ENCODE measurements at places on chromosomes 12 and 14. TPM values are rescaled to one million over a fixed set of nuclear protein-coding genes. Genes with fewer than 3 reads are reported as not detected.

DNA sequence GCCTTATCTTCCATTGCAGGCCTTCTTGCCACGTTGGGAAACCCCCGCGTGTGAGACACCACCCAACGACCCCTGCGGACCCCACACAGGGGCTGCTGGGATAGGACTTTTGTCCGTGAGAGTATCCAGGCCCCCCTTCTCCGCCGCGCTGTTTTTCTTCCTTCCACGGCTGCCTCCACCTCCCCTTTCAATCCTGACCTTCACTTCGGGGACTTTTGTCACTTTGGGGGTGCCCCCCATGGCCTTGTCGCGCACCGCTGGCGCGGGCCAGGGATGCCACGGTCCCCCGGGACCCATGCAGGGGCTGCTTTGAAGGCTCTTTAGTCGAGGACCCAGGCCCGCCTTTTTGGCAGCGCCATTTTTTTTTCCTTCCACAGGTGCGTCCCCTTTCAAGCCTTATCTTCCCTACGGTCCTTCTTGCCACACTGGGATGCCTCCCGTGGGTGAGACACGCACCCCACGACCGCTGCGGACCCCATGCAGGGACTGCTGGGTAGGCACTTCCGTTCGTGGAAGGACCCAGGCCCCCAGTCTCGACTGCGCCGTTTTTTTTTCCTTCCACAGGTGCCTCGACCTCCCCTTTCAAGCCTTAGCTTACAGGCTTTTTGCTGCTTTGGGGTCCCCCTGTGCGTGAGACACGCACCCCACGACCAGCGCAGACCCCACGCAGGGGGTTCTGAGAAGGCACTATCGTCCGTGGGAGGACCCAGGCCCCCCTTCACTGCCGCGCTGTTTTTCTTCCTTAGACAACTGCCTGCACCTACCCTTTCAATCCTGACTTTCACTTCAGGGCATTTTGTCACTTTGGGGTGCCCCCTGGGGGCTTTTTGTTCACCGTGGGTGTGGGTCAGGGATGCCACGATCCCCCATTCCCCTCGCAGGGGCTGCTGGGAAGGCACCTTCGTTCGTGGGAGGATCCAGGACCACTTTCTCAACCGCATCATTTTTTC, 267.4 kb downstream of the ALG10 start:
- no peak for DNase-seq

DNA sequence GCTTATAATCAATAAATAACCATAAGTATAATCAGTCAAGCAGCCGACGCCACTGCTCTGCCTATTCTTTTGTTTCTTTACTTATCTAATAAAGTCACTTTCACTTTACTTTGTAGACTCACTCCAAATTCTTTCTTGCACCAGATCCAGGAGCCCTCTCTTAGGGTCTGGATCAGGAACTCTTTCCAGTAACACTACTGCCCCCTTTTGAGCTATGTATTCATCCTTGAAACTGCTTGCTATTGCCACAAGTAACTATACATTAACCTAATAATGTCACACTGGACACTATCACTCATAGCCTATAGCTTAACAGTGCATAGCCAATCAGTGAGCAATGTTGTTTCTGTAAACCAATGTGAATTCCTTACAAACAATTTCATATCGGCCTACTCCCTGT, 2.8 kb upstream of the NID2 start:
- peak; percentile 51 for DNase-seq

DNA sequence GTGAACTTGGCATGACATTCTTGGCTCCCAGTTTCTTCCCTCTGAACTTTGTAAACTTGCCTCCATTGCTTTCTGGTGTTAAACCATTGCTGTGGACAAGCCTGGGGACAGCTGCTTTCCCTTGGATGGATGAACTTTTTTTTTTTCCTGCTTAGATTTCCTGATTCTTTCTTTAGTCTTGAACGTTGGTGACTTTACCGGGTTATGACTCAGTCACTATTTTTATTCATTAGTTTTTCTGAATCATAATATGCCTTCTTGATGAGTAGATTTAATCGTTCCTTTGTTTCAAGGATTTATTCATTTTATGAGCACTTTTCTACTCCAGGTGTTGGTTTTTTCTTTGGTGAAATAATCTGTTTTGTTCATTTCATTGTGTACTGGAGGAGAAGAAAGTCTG, 155.0 kb upstream of the RTL1 start:
- peak; percentile 60 for DNase-seq

The NELL2 gene
- total RNA-seq: 0.25 TPM

The FANCM gene
- 5.7 TPM for total RNA-seq

The NYNRIN gene
- not detected for total RNA-seq

DNA sequence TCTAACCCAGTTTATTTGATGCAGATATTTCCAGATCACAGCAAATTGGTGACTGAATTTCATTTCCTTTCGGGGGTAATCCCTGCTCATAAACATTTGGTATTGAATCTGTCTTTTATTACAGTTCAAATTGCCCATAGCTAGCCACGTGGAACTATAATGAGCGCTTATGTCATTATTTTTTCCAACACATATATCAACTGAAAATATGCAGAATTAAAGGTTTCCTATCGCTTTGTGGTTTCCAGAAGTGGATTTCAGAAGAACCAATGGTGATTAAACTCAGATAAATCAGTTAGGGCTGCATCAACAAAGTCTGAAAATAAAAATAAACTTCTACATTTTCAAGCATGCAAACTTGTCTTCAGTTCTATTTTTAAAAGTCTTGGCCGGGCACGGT, 111.9 kb downstream of the PIK3C2G start:
- no peak for DNase-seq

DNA sequence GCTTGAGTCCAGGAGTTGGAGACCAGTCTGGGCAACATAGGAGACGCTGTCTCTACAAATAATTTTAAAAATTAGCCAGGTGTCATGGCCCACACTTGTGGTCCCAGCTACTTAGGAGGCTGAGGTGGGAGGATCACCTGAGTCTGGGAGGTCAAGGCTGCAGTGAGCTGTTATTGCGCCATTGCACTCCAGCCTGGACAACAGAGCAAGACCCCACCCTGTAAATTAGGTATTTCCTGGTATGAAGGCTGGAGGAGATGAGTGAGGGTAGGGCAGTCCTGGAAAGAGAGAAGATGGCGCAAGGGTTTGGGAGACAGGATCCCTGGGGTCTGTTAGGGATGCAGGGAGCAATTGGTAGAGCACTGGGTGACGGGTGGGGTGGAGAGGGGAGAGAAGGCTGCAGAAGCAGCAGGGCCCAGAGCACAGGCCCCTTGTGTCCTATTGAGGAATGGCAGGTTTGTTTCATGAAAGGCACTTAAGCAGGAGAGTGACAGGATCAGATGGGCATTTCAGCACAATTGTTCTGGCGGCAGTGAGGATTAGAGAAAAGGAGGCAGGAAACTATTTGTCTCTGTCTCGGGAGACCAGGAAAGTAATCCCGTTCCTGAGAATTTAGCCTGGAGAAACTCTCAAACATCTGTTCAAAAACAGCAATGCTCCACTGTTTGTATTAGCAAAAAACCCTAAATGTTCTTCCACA, 47.2 kb upstream of the KTN1 start:
- no peak for DNase-seq

The IL26 gene
- total RNA-seq: not detected

The AKAP3 gene
- total RNA-seq: 2.0 TPM

DNA sequence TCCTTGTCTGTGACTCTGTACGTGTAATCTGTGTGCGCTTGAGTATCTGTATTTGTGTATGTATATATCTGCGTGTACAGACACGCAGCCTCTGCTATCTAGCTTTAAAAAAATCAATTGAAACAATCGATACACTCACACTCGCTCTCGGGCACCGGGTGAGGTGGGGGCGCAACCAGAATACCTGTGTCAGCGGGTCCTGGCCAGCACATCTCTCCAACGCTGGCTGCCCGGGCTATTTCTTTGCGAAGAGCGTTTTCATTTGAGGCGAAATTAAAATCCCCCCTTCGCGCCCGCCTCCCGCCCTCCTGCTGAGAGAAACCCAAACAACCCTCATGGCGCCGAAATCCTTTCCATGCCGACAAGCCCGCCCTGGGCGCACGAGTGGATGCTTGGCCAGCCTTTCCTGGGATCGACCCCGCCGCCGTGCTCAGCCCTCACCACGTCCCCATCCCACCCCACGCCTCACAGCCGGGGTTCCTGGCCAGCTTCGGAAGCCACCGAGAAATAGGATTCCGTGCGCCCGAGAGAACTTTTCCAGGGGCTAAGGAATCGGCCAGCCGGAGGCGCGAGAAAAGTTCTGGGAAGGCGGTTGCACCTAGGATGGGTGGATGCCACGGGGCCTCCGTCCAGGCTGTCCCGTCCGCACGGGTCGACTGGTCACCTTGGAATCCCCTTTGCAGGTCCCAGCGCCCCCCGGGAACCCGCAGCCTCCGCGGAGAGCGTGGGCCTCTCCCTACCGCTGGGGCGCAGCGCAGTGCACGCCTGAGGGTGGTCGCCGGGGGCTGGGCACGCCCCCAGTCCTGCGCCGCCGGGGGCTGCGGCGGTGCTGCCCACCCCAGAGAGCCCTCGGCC, 1.0 kb downstream of the ZDHHC22 start:
- peak; percentile 12 for DNase-seq

DNA sequence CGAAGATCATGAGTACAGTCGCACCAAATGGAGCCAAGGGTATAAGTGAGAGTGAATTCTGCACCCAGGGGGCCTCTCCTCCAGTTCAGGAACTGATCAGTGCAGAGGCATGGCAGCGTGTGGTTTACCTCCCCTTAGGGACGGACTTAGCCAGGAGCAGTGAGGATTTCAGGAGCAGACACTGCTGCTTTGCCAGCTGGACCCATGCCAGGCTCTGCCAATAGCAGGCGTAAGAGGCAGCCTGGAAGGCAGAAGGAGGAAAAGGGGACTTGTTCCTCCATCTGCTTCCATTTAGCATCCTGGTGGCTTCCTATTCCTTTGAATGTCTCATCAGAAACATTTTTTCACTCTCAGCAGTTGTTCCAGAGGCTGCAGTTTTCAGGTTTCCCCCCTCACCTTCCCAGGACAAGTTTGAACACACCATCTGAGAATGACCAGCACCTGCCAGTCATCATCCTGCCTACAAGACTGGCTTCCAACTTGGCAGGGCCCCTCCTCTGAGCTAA, 137.0 kb upstream of the LMNTD1 start:
- peak; percentile 70 for DNase-seq

DNA sequence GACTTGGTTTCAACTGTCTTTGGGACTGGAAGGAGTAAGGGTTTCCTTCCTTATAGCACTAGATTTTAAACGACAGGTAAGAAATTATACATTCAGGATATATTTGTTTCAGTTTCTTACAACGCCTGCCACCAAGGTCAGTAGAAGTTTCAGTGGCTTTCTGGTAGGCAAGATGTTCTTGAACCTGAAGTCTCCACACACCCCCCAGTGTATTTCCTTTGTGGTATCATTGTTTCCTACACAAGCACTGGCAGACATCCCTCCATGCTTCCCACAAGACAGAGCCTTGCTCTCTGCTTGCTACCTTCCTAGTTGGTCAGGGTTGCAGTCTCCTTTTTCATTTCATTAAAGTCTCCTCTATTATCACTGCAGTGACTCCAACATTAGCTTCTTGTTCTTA, 283.1 kb downstream of the FLRT2 start:
- no peak for DNase-seq

- DNase-seq: peak; percentile 82
Measured at GRCh38 chr14:68807148-68807600, 14.3 kb upstream of the ZFP36L1 start.

- no peak for DNase-seq
Measured at GRCh38 chr14:50082308-50082742, 34.0 kb downstream of the VCPKMT start.

- DNase-seq: no peak
Measured at GRCh38 chr12:82665142-82665923, 21.4 kb upstream of the TMTC2 start.

The ADAM20 gene
- not detected for total RNA-seq

DNA sequence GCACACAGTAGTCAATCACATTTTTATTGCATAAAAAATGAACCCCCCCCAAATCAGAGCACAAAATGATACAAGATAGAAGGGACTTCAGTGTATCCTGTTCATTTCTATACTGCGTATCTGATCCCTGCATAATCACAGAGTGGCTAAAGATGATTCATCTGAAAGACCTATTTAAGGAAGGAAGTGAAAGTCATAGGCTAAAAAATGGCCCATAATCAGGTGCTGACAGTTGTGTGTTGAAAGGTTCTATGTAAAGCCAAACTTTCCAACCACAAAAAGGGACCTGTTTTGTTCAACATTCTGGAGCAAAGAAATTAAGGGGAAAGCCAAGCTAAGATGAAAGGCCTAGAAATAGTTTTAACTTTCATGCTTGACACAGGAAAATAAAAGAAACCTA, 147.8 kb upstream of the ATP2B1 start:
- DNase-seq: peak; percentile 71

The KIF5A gene
- 0.37 TPM for total RNA-seq

The CAMKK2 gene
- total RNA-seq: 6.1 TPM

DNA sequence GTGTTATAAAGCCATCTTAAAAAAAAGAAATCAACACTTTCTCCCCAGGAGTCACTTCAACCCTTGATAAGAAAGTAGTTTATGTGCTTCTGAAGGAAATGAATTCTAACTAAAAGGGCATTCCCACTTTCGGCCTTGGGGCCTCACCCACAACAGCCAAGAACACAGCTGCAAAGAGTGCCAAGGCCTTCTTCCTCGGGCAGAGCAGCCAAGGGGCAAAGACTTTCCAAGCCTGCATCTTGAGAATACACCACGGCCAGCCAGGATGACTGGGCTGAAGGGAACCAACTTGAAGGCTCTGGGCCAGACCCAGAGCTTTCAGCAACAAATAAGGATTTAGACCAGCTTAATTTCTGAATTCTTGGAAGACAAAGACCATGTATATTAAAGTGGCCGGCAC, 60.4 kb upstream of the FOXN3 start:
- no peak for DNase-seq

The ADIPOR2 gene
- 32.5 TPM for total RNA-seq

GRCh38 chr12:94498073-94498472, 38.4 kb upstream of the CEP83 start:
- DNase-seq: no peak

DNA sequence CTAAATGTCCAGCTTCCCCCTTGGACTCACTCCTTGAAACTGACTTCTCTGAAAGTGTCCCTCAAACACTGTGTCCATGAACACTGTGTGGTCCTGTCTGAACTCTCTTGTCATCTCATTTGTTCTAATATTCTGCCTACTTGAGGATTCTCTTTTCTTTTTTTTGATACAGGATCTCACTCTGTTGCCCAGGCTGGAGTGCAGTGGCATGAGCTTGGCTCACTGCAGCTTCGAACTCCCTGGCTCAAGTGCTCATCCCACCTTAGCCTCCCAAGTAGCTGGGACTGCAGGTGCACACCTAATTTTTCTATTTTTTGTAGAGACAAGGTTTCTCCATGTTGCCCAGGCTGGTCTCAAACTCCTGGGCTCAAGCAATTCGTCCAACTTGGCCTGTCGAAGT, 4.9 kb upstream of the HEBP1 start:
- DNase-seq: no peak

GRCh38 chr12:60335745-60336144, 739.9 kb downstream of the SLC16A7 start:
- peak; percentile 50 for DNase-seq

- peak; percentile 94 for DNase-seq
Measured at GRCh38 chr14:93042968-93043940, 72.5 kb downstream of the ITPK1 start.

The P2RX4 gene
- total RNA-seq: 29.6 TPM

- no peak for DNase-seq
Measured at GRCh38 chr12:63937378-63938316, 93.1 kb downstream of the SRGAP1 start.

The LYZ gene
- not detected for total RNA-seq

GRCh38 chr12:108732489-108733229, 1.3 kb upstream of the CORO1C start:
- DNase-seq: no peak
